ENCODE measurements at places on chromosomes 12 and 14.

DNA sequence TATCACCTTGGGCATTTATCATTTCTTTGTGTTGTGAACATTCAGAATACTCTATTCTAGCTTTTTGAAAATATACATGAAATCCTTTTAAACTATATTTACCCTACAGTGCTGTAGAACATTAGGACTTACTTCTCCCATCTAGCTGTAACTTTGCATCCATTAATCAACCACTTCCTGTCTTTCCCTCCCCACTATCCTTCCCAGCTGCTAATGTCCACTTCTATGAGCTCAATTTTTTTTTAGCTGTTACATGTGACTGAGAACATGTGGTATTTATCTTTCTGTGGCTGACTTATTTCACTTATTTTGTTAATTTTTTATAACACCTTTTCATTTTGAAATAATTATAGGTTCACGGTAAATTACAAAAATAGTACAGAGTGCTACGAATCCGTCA lies 136.0 kb downstream of the LMNTD1 start:
- no peak for DNase-seq

GRCh38 chr12:63029676-63030075 lies 94.7 kb upstream of the PPM1H start:
- DNase-seq = no peak

GRCh38 chr14:93716002-93716745 lies 72.1 kb downstream of the PRIMA1 start:
- no peak for DNase-seq

DNA sequence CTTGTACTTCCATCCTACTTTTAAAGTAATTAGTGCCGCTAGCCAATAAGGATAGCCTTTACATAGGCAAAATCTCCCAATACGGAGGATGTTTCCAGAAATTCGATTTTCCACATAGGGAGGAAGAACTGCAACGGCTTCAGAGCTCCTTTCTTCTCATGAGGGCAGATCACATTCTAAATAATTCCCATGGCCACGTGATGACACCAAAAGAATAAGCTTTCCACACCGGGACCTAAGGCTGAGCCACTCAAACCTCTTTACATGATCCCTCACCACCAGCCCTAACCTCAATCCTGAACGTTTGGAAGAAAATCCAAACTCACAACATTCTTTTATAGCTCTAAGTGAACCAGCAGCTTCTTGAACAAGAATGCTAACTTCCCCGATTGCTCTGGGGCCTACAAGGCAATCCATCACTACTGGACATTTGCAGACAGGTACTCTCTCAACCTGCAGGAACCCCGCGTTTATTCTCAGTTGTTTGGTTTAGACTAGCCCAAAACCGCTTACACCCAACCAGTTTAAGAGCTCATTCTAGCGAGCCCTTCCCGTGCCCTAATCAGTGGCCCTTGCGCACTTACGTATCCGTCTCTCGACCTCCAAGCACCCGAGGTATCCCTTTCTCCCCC lies 884 bp downstream of the CAPRIN2 start:
- peak; percentile 18 for DNase-seq

DNA sequence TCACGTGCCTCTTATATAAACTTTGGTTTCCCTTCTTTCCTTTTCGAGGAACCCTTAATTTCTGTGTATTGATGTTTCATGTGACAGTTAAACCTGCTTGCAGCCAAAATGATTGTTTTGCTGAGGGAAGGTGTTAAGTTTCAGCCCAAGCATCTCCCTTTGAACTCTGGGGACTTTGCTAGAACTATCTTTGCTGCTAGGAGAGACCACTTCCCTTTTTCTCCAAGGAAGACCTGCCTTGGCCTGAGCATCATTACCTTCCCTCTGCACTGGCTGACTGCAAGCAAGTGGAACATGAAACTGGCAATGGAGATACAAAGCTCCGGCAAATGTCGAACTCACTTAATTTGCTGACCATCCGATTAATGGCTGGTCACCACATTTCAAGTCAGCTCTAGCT lies 192.8 kb downstream of the GRIN2B start:
- DNase-seq = no peak

- DNase-seq = no peak
Observed at GRCh38 chr12:76444408-76444984, 96.3 kb upstream of the BBS10 start.

- no peak for DNase-seq
Observed at GRCh38 chr12:91567100-91567485, 384.5 kb upstream of the DCN start.

DNA sequence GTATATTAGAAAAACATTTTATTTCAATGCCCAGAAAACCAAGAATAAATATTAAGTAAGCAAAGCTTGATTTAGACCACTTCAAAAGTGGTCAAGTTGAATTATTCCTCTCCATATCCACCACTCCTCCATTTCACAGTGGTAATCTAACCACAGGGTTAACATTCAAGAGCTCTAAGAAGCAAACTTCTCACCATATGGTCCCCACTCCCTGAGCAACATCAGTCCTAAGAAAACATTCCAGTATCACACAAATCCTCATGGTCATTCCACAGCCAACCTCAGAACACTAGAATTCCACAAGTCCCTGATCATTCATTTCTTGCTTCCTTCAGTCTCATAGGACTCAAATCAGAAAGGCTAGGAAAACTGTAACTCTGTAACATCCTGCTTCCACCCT lies 47.9 kb downstream of the ST8SIA1 start:
- DNase-seq = peak; percentile 99

DNA sequence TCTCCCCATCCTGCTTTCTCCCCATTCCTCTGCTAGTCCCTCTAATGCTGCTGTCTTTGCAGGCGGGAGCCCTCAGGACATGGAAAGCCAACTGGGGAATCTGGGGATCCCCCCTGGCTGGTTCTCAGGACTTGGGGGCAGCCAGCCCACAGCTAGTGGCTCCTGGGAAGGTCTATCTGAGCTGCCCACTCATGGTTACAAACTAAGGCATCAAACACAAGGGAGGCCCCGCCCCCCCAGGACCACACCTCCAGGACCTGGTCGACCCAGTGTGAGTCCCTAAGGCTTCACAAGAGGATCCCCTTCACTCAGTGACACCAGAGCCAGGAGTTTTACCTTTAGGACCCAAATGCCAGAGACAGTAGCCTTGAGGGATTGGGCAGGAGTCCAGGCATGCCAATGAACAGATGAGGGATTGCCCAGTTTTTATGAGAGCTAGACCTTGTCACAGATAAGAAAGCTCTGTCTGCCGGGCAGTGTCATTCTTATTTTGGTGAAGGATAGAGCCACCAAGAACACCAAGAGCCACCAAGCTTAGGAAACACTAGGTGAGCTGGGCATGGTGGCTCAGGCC lies 8.0 kb upstream of the CPNE6 start:
- no peak for DNase-seq

DNA sequence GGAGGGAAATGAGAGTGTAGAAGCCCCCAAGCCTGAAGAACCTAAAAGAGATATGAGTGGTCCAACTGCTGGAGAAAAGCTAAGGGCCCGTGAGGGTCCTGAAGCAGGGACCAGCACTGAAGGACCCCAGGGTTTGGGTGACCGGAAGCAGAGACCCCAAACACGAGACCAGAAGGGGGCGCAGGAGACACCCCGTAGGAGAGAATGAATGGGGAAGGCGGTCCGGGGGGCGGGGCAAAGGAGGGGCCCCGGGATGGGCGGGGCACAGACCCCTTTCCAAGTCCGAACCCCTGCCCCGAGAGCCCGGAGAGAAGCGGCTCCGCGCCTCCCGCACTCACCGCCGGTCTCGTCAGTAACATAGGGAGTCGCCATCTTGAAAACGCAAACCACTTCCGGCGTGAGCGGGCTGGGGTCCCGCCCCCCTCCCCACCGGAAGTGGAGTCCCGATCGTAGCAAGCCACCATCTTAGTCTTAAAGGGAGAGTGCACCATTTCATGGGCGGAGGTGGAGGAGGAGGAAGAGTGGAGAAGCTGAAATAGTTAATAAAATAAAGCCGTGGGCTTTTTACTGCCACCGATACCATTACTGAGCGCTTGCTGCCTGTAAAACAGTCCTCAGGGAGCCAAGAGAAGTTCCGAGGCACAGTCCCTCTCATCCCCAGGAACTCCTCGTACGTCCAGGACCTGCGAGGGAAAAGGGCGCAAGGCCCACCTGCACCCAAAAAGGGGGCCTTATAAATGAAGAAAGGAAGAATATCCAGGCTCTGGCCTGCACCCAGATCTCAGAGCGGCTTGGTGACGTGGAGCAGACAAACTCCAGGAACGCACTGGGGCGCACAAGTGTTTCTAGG lies 731 bp downstream of the PYM1 start:
- peak; percentile 79 for DNase-seq

- DNase-seq = no peak
Observed at GRCh38 chr12:45587012-45587411, 142.5 kb upstream of the ARID2 start.

GRCh38 chr14:71594821-71595220 lies 337.4 kb upstream of the RGS6 start:
- DNase-seq = no peak

- DNase-seq = no peak
Observed at GRCh38 chr12:64501486-64501885, 49.6 kb downstream of the TBK1 start.

DNA sequence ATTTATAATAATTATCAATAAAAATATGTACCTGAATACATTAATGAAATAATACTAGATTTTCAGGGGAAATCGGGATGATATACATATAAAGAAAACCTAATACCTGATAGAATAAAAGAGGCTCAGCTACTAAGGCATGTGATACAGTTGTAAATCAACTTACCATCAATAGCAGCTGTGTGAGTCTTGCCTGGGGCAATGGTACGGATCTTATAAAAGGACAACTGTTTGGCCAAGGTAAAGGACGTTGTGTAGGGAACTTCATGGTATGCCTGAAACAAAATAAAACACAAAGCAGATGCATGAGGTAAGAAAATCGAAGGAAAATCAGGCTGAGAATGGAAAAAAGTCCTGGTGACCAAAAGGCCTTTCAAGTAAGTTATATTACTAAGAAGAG lies 25.4 kb downstream of the NEK9 start:
- no peak for DNase-seq

Data from astrocyte of the cerebellum (primary cell).